ENCODE measurements at places on chromosomes 5 and 9.

- no peak for DNase-seq
Observed at GRCh38 chr5:103450333-103451061, 112.1 kb downstream of the NUDT12 start.

DNA sequence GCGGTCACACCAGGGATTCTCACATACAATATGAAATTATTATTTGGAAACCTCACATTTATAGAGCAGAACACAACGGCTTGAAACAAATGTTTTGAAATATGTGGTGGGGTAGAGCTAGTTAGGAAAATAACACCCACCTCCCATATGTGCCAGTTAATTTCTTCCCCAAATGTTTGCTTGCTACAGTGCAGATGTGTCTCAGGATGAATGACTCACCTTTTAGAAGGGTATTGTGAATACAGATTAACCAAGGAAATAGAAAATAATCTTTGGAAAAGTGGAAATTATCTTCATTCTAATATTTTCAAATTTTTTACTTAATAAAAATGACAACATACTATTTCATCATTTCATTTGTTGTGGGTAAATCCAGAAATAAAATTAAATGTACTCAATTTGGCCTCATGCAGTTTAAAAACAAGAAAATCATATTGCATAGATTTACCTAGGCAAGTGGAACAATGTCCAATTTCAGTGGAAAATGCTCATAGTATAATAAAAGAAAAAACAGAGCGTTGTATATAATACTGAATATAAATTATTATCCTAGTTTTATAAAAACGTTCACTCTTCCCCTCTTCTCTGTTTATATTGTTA, 39.3 kb upstream of the RICTOR start:
- no peak for DNase-seq

- no peak for DNase-seq
Observed at GRCh38 chr9:134628354-134628736, 13.3 kb upstream of the COL5A1 start.

DNA sequence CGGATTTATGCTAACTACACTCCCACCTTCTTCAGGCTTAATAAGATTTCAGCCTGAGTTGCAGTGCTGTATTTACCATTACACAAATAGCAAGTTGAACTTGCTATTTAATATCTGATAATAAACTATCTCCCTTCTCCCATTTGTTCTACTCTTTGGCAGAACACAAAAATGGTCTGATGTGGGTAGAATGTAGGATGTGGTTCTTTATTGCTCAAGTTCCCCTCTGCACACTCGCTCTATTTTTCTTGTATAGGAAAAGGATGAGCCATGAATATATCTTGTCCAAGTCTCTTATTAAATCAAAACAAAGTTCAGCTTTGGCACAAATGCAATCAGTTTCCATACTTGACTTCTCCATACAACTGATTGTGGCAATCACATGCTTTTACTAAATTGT, 37.2 kb upstream of the KIF2A start:
- DNase-seq: no peak

DNA sequence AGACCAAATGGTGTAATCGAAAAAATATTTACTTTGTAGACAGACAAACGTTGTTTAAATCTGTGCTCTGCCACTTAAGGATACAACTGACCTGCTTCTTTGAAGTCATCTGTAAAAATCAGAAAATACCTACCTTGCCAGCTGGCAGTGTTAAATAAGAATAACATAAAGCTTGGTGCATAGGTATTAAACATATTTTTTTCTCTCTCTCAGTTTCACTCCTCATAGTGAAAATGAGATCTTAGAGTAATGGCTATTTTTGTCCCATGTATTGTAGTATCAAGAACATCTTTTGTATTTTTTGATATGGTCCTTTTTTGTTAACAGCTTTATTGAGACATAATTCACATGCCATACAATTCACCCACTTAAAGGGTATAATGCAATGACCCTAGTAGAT, 17.9 kb upstream of the RANBP17 start:
- no peak for DNase-seq
